ENCODE measurements at places on chromosomes 12 and 14.
A peak's percentile ranks its signal among the peaks of the same experiment; 100 is the strongest.

DNA sequence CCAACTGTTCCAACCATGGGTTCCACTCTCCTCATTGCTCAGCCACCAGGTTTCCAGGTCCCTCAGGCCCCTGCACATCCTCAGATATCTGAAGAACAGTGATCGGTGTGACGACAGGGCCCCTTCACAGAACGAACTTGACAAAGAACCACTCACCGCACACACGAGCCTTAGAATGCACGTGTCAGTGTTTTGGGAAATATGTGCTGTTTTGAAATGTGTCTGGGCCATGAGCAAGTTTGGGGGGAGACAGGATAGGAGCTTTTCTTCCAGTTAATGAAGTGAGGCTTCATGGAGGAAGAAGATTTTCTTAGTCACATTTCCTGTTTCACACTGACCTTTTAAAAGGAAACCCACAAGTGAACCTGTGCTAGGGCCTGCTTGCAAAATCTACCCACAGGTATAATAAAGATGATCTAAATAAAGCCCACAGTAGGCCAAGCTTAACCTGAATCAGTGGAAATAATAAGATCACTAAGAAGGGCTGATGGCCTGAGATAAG is 58.6 kb downstream of the ZFP36L1 start:
- peak; percentile 33 for DNase-seq

DNA sequence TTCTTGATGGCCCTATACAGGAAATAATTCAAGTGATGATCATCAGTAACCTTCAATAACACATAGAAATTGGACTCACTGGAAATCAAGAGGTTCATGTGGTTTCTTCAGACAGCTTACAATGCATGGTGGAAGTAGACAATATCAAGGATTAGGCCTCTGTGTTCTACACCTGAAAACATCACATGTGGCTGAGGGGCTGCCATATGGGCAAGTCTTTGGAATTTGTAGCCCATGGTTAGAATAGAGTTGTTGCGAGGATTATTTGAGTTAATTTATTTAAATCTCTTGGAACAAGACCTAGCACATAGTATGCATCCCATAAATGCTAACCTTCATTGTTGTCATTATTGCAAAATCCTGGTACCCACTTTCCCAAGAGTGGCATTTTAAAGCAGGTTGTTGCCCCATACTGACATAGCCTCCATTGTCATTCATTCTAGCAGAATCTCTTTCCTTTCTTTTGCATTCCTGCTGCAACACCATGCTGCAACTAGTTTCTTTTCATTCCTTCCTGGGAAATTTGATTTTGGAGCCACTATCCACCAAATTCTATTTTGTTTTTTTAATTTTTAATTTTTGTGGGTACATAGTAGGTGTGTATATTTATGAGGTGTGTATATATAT is 352.7 kb upstream of the NAV3 start:
- DNase-seq = no peak

DNA sequence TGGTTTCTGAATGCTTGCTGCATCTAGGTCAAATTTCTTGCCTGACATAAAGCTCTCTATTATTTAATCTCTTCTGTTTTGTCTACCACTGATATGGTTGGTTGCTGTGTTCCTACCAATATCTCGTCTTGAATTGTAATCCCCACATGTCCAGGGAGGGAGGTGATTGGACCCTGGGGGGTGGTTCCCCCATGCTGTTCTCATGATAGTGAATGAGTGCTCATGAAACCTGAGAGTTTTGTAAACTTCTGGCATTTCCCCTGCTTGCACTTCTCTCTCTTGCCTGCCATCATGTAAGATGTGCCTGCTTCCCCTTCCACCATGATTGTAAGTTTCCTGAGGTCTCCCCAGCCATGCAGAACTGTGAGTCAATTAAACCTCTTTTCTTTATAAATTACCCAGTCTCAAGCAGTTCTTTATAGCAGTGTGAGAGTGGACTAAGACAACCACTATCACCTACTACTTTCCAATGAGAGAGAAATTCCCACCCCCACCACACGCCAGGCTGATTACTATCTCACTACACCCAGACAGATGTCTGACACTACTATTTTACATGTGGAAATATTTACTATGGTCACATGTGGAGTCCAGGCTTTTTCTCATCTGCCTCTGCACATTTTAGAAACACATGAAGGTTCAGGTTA is 69.2 kb upstream of the ATP2B1 start:
- DNase-seq = no peak

DNA sequence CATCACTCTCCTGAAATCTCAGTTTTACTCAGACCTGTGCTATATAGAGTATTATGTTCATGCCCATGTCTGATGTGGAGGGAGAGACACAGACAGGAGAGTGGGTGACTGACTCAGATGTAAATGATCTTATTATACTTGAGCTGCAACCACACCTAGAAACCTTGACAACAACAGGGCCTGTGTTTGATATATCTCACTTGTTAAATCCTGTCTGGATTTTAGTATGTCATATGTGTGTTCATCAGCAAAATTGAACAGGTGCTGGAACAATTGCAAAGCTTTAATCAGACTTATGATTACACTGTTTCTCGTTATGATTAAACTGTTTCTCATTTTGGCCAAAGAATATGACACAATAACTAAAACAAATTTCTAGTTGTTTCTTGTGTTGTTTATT is 37.7 kb downstream of the DIP2B start:
- DNase-seq = peak; percentile 71

GRCh38 chr14:76292561-76292960 is 83.4 kb upstream of the ESRRB start:
- no peak for DNase-seq

GRCh38 chr12:14332482-14332881 is 33.0 kb upstream of the ATF7IP start:
- DNase-seq = no peak

GRCh38 chr14:55519473-55520080 is 60.4 kb upstream of the KTN1 start:
- DNase-seq = peak; percentile 9

DNA sequence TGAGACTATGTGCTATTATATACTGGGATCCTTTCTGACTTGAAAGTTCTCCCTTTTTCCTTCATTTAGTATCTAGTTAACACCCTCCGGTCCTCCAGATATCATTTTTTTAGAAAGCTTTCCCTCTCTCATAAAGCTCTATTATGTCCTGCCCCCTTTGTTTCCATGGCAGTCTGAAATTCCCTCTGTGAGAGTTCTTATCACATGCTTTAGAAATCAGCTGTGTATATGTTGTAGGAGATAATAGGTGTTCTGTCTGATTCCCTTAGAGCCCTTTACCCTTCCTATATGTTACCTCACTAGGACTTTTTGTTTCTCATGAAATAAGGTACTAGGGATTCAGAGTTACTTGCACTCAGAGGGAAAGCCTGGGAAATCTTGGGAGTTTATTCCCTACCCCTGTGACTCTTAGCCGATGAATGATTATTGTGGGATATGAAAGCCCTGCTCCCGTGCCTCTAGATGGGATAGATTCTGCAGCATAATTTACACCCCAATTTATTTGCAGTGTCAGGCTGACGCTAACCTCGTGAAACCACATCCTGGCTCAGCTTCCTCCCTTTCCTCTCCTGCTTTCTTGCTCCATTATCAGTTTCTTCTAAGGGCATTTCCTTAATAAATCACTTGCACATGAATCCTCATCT is 448.4 kb downstream of the MDGA2 start:
- DNase-seq = no peak

DNA sequence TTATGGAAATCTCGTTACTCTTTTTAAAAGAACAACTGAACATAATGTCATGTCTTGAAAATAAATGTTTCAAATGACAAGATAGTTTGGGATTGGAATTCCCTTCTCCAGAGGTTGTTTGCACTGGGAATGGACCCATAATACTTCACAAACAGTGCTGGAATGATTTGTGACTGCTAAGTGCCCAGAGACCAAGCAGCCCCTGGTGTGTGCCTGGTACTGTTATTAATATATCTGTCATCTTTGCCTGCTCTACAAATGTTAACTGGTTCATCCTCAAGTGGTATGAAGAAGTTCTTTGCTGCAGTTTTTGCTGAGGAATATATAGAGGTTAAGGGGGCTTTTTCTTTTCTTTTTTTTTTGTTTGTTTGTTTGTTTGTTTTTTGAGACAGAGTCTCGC is 64.9 kb upstream of the DACT1 start:
- no peak for DNase-seq

- no peak for DNase-seq
Measured at GRCh38 chr14:47210099-47210498, 465.3 kb downstream of the MDGA2 start.

GRCh38 chr12:15005064-15005463 is 32.2 kb downstream of the PDE6H start:
- DNase-seq = no peak

DNA sequence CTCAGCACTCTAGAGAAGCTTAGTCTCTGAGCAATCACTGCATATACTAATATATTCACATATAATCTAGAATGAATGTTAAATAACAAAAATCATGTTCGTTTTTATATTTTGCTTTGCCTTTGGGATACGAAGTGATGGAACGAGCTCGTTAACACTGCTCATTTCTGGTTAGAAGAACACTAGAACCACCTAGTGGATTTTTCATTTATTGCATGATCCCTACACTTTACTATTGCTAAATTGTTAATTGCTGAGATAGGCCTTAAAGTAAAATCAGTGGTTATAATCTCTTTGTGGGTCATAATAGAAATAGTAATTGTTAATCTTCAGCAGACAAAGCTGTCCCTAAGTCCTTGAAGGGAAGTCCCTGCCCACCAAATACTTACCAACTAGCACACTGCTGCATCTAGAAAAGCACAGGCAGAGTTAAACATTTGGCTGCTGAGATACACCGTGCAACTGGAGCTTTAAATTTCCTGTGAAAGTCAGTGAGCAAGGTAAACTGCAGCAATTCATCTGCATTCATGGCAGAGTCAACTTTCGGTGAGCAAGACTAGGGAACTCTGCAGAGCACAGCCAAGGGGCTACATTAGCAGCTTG is 353.7 kb downstream of the APAF1 start:
- DNase-seq = peak; percentile 62

- peak; percentile 40 for DNase-seq
Measured at GRCh38 chr12:96719660-96720362, 187.2 kb upstream of the NEDD1 start.

DNA sequence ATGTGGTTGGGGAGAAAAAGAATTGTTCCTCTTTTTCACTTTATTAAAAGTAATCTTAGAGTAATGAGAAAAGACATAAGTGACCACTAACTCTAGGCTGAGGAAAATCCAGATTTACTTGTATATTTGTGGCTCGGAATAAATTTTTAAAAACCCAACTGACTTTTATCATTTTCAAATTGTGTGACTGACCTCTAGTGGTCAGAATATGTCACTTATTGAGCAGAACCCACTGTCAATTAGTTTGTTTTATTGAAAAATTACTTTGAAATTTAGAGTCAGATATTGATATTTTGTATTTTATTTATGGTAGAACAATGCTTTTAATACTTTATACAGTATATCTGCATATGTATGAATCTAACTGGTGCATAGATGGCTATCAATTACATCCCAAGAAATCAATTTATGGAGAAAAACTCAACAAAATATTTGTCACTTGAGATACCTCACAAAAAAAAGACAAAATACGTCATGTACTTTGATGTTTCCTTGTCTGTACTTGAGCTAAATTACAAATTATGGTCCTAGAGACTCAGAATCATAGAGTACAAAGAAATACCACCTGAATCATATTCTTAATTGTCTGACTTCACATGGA is 229.4 kb downstream of the CNTN1 start:
- DNase-seq = peak; percentile 23

DNA sequence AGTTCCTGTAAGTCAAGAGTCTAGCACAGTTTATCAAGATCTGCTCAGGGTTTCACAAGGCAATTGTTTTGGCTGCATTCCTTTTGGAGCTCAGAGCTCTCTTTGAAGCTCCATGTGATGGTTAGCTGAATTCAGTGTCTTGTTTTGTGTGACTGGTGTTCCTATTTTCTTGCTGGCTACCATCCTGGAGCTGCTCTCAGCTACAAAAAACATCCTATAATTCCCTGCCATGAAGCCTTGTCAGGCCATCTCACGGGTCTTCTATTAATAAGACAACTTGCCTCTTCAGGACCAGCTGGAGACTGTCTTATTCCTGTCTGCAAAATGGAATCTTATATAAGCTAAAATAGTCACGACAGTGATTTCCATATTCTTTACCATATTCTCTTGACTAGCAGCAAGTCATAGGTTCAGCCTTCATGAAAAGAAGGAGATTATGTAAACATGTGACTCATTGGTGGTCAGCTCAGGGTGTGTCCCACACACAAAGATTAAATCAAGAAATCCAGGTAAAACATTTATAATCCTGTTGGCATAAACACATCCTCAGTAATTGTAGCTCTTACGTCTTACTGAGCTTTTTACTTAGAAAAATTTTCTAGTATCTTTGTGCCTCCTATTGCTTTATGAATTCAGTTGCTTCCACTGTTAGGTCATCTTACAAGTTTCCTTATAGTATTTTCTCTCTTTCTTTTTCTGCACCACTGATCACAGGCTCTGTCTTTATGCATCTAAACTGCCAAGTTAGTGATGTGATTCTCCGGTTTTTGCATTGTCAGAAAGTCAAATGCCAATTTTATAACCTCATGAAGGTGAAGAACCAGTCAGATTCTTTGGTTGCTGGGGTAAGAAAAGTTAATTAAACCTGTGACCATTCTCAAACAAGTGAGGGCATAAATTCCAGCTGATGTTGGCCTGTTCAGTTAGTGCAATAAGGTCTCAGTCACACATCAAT is 378.5 kb upstream of the MGAT4C start:
- peak; percentile 63 for DNase-seq

DNA sequence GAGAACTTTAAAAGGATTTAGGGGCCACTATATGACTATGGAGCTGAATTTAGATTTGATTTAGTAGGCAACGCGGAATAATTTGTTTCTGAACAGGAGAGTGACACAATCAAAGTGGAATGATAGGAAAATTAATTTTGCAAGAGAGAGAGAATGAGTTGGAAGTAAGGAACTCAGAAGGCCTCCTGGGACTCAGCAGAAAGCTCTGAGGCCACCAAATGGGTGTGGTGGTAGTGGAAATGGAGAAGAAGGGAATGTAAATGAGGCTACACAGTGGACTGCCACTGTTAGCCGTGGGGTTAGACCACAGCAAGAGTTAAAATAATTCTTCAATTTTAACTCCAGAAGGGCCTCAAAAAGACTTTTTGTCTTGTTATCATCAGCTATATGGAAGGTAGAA is 102.7 kb downstream of the LRRK2 start:
- no peak for DNase-seq

GRCh38 chr12:2654311-2654710 is 140.5 kb upstream of the FKBP4 start:
- DNase-seq = no peak

DNA sequence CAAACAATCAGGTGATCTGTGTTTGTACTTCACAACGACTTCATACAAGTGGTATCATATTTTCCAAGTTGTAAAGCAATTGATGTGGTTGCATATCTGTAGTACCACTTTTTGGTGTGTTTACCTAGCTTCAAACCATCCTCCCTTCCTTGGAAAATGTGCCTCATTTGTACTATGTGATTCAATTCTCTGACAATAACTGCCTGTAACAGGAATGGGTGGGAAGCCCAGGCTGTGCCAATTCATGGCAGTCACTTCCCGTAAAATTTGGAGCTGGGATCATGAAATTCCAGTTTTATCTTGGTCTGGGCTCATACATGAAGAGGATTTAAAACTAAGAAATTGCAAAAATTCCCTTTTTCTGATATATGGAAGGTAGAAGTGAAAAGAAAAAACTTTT is 250.1 kb downstream of the DIO2 start:
- no peak for DNase-seq
